Glomerular endothelial cell (primary cell): ENCODE measurements at places on chromosomes 3 and 15. TPM values are rescaled to one million over a fixed set of nuclear protein-coding genes. Genes with fewer than 3 reads are reported as not detected.

The BCL2A1 gene
- total RNA-seq: not detected in 2 replicates

GRCh38 chr3:43996379-43997301 lies 245.0 kb upstream of the TOPAZ1 start:
- DNase-seq: no peak

The ITGB5 gene
- total RNA-seq: 174 and 307 TPM in 2 replicates

DNA sequence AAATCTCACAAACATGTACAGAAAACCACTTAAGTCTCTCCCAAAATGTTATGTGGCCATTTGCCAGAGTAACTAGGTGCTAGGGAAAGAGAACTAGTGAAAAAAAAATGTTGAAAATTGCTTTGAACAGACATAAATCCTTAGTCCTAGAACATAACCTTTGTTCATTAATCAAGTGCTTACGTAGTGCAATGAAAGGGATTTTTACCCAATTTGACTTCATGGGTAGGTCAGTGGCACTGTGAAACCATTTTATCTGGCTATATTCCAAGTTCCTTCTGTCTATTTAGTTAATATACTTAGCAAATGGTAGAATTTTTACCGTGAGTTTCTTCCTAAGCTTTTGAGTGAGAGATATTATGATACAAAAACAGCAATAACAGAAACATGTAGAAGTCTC lies 209.4 kb downstream of the DIPK2A start:
- no peak for DNase-seq

The MRPL46 gene
- total RNA-seq: 17.9 and 19.8 TPM in 2 replicates
